ENCODE measurements at places on chromosomes 1 and 21. TPM values are rescaled to one million over a fixed set of nuclear protein-coding genes. Genes with fewer than 3 reads are reported as not detected.

The ATP5PF gene
- 102 TPM for total RNA-seq

The ARHGEF10L gene
- total RNA-seq = 27.3 TPM

The HLX gene
- total RNA-seq = 0.62 TPM

The CELA3B gene
- total RNA-seq = not detected

The C8B gene
- not detected for total RNA-seq

The LRRC71 gene
- total RNA-seq = not detected

The LCE1C gene
- not detected for total RNA-seq

The S100B gene
- 0.41 TPM for total RNA-seq

The LAMC2 gene
- total RNA-seq = 13.8 TPM

The C1orf56 gene
- 2.8 TPM for total RNA-seq

The FLG gene
- total RNA-seq = not detected

The LAPTM5 gene
- total RNA-seq = 0.15 TPM

The RUNX3 gene
- 1.8 TPM for total RNA-seq

The TCHH gene
- total RNA-seq = not detected

The TAS1R1 gene
- total RNA-seq = not detected

The OR14A16 gene
- not detected for total RNA-seq

The PLA2G5 gene
- not detected for total RNA-seq

The SUMO3 gene
- total RNA-seq = 52.3 TPM

The DMBX1 gene
- not detected for total RNA-seq

The TDRD5 gene
- not detected for total RNA-seq

The RAB25 gene
- total RNA-seq = not detected

The MYBPH gene
- not detected for total RNA-seq

The OR2G6 gene
- not detected for total RNA-seq

The IL20 gene
- not detected for total RNA-seq

The GPX7 gene
- total RNA-seq = 83.8 TPM

The KCNE2 gene
- not detected for total RNA-seq

The TIE1 gene
- total RNA-seq = not detected

The CELA3A gene
- not detected for total RNA-seq

The PLD5 gene
- not detected for total RNA-seq

The TUT4 gene
- total RNA-seq = 42.9 TPM

The TRIM63 gene
- total RNA-seq = 0.70 TPM

The SPRR2A gene
- not detected for total RNA-seq

The CHODL gene
- 0.22 TPM for total RNA-seq

The C1orf232 gene
- not detected for total RNA-seq

The ZBTB8A gene
- total RNA-seq = 11.8 TPM

The MTR gene
- 39.1 TPM for total RNA-seq

The RCSD1 gene
- total RNA-seq = 1.4 TPM

All from chondrocyte (in vitro differentiated cells).